ENCODE measurements at places on chromosomes 1 and 21.

GRCh38 chr1:16422041-16422440 is 15.2 kb downstream of the SPATA21 start:
- DNase-seq = no peak

GRCh38 chr1:228478326-228478725 is 8.9 kb upstream of the RNF187 start:
- DNase-seq = no peak

- no peak for DNase-seq
These were observed 136.4 kb upstream of the ADGRL2 start for GRCh38 chr1:81664341-81664740.

DNA sequence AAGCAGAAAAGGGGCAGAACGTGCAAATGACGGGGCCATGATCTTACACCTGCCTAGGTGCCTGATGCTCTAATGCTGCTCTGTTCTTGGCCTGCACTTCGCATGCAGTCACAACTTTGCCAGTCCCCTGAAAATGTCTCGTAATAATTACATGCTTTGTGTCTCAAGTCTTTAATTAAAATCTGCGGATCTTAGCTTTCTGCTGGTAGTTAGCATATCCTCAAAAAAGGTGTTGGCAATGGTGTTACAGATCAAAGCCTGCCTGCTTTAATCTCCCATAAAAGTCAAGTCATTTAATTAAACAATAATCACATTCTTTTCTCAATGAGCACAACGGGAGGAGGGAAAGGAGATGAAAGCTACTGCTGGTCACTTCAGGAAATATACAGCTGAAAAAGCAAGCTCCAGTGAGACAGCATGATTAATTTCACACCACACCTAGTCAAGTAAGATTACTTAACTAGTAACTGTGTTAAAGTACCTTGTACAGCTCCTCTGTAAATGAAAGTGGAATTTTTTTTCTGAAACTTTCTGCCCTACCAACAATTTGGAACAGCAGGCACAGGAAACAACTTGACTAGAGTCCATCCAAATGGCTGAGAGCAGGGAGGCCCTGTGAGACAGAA is 45.8 kb downstream of the STX6 start:
- no peak for DNase-seq

GRCh38 chr1:3431686-3432085 is 22.8 kb upstream of the ARHGEF16 start:
- no peak for DNase-seq

DNA sequence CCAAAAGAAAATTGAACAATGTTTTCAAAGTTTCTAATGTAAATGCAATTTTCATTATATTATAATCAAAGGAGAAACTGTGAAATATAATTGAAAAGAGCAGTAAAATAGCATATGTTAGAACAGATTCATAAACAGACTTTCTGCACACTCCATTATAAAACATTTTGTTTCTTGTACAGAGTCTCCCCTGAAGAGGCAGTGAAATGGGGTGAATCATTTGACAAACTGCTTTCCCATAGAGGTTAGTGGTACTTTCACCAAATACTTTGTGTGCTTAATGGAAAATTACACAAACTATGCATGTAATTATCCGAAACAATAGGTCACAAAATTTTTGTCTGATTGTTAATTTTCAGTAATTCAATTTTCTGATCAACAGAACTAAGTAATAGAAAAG is 1.9 kb downstream of the RGS18 start:
- peak; percentile 33 for DNase-seq

DNA sequence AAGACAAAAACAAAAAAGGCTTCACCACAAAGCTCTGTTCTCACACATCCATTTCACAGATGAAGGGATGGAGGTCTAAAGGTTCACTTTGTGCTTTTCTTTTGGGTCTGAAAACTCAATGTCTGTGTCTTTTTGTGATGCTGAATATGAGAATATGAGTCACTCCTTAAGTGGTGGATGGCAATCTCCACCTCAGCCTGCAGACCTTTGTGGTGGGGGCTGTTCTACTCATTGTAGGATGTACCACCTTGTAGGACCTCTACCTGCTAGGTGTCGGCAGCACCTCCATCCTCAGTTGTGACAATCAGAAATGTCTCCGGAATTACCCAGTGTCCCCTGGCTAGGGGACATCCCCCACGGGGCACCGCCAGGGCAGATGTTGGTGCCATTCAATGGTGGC is 42.8 kb downstream of the UBASH3A start:
- no peak for DNase-seq

GRCh38 chr1:158068918-158069317 is 75.5 kb downstream of the KIRREL1 start:
- no peak for DNase-seq

DNA sequence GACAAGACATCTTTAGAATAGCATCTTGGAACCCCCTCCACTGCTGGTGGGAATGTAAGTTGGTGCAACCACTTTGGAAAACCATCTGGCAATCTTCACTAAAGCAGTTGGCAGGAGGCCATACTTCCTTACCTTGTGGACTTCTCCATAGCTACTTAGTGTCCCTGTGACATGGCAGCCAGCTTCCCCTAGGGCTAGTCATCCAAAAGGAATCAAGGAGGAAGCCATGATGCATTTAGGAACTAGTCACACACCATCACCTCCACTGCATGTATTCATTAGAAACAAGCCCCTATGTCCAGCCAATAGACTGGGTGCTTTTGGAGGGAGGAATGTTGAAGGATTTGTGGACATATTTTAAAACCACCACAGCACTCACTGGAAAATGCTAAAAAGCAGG is 19.9 kb downstream of the MX2 start:
- no peak for DNase-seq

- peak; percentile 38 for DNase-seq
These were observed 58.1 kb downstream of the RPAP2 start for GRCh38 chr1:92356956-92357355.

DNA sequence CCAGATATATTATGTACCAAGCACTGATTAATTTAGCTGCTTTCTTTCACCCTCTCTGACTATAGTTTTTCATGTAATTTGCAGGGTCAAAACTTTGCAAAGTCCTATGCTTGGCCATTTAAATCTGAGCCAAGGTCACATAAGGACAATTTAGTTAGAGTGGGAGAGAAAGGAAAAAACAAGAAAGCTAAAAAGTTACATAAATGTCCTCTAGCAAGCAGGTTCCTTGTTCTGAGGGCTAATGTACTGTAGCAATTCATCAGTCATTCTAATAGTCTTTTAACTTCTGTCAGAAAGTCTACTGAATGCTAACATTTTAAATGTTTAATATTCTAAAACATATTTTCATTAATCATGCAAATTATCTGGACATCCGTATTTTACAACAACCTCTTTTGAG is 68.3 kb downstream of the SAMSN1 start:
- no peak for DNase-seq

- DNase-seq = no peak
These were observed 2.7 kb upstream of the HDGF start for GRCh38 chr1:156754219-156754618.

DNA sequence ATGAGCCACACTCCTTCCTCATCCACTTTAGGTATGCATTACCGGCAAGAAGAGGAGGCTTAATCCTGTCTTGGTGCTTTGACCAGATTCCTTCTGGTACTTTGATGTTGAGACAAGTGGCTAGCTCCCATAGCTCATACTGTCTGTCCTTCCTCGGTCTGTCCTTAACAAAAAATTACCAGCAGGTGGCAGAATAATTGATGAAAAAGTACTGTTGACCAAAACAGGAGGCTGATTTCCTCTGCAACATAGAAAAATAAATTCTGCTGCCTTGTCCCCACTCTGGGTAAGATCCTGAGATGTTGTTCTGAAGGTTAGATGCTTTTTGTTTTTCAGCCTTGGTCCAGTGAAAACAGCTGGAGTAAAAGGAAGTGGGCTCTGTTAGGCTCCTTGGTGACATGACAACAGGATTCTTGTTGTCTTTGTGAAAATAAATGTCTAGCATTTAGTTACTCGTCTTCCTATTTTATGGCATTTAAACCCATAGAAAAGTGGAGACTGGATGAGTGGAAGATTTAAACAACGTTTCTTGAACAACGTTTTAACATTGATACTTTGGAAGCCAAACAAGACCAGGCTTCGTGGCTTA is 11.2 kb upstream of the HJV start:
- peak; percentile 77 for DNase-seq

DNA sequence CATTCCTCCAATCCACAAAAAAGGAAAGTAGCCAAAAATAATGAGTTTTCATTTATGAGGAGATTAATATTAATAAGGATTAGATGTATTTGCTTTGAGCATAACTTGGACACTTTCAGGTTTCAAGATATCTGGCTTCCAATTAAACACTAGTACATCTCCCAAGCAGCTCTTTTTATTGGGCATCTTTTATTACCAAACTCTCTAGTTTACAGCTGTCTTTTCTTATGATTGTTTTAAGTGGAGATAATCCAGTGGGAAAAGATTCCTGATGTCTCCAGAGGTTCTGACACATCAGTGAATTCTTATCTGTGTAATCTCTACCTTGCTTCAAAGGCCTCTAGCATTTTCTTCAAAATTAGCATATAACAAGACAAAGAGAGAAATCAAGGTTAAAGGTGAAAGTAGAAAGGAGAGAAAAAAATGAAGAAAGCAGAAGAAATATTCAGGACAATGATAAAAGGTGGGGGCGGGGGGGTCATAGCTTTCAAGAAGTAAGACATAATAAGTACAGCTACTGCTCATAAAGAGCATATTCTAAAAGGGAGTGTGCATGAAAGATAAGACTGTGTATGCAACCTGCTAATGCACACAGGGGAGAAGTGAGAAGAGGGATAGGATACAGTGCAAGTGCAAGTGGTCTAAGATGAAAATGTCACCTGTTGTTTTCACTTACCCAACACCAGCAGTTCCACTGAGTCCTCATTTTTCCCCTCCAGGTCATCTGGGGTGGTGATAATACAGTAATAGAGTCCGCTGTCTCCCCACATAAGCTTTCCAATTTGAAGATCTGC is 19.1 kb downstream of the ILDR2 start:
- DNase-seq = no peak

DNA sequence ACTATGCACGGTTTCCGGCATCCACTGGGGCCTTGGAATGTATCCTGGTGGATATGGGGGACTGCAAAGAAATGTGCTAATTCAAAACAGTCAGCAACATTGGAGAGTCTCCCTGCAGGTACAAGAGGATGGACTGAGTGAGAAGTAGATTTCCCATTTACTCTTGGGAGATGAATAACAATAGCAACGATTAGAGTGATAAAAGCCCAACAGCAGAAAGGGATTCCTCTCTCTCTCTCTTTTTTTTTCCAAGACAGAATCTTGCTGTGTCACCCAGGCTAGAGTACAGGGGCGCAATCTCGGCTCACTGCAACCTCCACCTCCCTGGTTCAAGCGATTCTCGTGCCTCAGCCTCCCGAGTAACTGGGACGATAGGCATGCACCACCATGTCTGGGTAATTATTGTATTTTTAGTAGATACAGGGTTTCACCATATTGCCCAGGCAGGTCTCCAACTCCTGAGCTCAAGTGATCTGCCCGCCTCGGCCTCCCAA is 5.0 kb upstream of the SHCBP1L start:
- DNase-seq = no peak

- DNase-seq = peak; percentile 73
These were observed 105.7 kb downstream of the PRDM16 start for GRCh38 chr1:3174487-3175247.

GRCh38 chr1:28199328-28200233 is 23.1 kb upstream of the PTAFR start:
- DNase-seq = peak; percentile 34

- no peak for DNase-seq
These were observed 142.5 kb upstream of the C1orf105 start for GRCh38 chr1:172277989-172278388.

DNA sequence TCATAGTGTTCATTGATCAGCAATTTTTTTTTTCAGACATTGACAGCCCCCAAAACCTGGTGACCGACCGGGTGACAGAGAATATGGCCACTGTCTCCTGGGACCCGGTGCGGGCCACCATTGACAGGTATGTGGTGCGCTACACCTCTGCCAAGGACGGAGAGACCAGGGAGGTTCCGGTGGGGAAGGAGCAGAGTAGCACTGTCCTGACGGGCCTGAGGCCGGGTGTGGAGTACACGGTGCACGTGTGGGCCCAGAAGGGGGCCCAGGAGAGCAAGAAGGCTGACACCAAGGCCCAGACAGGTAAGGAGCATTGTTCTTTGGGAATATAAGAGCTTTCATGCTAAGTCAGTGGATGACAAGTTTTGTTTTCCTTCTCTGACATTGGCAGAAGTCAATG is 49.3 kb downstream of the TNN start:
- no peak for DNase-seq

GRCh38 chr1:177772386-177772960 is 197.4 kb downstream of the SEC16B start:
- DNase-seq = no peak

- DNase-seq = no peak
These were observed 86.1 kb upstream of the KIAA0040 start for GRCh38 chr1:175278734-175279116.

DNA sequence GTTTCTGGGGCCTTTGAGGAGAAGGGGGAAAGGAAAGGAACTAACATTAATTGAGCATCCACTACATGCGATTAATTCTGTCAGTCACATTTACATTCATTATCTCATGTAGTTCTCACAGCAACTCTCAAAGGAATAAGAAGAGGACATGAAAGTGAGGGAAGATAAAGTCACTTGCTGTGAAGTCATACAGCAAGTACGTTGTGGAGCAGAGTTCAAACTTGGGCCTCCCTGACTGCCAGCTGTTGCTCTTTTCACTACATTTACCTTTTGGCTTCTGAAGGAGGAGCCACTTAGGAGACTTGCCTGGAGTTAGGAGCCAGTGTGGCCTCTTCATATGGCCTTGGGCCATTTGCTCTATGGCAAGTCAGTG is 6.2 kb downstream of the ZNF691 start:
- no peak for DNase-seq

DNA sequence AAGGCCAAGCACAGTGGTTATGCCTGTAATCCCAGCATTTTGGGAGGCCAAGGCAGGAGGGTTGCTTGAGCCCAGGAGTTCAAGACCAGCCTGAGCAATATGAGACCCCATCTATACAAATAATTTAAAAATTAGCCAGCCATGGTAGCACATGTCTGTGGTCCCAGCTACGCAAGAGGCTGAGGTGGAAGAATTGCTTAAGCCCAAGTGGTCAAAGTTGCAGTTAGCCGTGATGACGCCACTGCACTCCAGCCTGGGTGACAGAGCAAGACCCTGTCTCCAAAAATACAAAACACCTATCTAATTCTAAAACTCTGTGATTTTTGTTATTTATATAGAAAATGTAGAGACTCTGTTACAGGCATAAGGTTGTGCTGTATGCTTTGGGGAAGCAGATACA is 44.2 kb upstream of the ZYG11A start:
- DNase-seq = no peak

GRCh38 chr21:42498012-42498411 is 2.0 kb upstream of the RSPH1 start:
- DNase-seq = no peak

DNA sequence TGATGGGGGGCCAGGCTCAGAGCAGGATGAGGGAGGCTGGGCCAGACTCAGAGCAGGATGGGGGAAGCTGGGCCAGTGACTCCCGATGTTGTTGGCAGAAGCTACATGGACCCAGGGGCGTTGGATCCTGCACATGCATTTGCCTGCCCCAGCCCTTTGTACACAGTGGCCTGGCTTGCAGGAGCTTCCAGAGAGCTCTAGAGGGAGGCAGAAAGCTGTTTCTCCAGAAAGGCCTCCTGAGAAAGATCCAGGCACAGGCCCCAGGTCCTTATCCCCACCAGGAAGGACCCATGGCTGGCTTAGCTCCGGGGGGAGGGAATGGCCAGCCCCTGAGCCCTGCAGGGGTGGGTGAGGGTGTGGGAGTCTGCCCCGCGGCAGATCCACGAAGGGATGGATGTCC is 106.6 kb upstream of the ACTRT2 start:
- no peak for DNase-seq

GRCh38 chr21:33569991-33570390 is 18.5 kb downstream of the DONSON start:
- no peak for DNase-seq

- DNase-seq = no peak
These were observed 112.9 kb downstream of the DAB1 start for GRCh38 chr1:57311006-57311405.
